ENCODE measurements at places on chromosomes 12 and 14.
A peak's percentile ranks its signal among the peaks of the same experiment; 100 is the strongest.

GRCh38 chr12:26106347-26106746 is 18.5 kb downstream of the BHLHE41 start:
- no peak for DNase-seq

DNA sequence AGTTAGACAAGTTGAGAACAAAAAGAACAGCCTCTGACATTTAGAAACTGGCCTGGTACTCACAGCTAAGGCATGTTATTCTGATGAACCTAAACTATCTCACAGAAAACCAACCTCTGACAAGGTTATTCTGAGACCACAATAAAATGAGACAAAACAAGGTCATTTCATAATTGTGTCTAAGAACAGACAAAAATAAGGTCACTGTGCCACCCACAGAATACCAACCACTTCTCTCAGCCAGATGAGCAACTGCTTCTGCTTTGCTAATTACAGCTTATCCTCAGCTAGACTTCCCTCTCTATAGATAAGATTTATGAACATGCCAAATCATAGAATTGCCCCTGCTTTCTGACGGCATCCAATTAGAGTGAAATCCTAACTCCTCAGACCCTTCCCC is 52.2 kb upstream of the CRACR2A start:
- no peak for DNase-seq

DNA sequence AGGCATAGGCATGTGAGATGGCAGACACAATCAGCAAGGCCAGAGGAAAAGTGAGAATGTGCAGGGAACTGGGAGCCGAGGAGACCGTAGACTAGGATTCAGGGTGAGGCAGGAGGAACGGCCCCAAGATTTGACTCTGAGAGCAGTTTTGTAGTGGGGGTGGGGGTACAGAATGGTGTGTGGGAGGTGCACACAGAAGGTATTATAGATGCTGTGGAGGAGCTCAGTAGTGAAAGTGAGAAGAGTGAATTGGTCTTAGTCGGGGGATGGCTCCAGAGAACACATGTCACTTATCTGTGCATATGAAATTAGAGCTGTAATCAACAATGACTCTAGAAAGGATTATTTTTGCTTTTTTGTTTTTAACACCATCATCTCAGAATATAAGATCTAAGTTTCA is 11.9 kb downstream of the ZNF664 start:
- no peak for DNase-seq

DNA sequence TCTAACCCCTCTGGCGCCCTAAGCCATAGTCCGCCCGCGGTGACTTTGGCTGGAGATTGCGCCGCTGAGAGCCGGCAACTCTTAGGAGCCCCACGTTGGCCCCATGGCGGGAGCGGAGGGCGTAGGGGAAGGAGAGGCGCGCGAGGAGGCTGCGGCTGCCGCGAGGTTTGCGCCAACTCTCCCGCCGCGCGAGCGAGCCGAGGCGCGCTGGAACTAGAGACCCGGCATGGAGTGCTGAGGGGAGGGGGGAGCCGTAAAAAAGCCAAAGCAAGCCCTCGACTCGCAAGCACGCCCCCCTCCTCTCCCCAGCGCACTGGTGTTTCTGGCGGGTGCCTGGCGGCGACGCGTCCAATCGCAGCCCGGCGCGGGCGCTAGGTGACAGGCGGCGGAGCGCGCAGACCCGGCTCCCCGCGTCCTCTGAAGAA is at the start of gene SYT10:
SYT10 (minus strand) TSS at position 233 of the 425 bp plus-strand sequence. CDS start 297 bp downstream, outside the sequence.
- DNase-seq = peak; percentile 78

DNA sequence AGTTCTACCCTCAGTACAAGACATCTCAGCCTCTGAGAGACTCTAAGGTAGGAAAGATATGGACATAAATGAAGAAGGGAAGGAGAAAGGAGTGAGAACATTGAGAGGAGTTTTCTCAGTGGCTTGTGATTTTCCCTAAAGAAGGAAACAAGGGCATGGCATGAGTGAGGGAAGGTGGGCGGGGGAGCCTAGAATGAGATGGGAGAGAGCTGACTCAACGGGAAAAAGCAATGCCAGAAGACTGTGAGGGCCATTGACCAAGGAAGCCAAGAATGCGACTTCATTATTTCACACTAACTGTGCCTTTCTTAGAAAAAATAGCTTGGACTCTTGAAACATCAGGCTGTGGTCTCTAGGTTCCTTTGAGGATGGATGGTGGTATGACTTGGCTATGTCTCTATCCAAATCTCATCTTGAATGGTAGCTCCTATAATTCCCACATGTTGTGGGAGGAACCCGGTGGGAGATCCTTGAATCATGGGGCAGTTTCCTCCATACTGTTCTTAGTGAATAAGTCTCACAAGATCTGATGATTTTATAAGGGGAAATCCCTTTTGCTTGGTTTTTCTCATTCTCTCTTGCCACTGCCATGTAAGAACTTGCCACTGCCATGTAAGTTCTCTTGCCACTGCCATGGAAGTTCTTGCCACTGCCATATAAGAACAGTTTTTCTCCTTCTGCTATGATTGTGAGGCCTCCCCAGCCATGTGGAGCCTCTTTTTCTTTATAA is 279.6 kb downstream of the NUAK1 start:
- no peak for DNase-seq

DNA sequence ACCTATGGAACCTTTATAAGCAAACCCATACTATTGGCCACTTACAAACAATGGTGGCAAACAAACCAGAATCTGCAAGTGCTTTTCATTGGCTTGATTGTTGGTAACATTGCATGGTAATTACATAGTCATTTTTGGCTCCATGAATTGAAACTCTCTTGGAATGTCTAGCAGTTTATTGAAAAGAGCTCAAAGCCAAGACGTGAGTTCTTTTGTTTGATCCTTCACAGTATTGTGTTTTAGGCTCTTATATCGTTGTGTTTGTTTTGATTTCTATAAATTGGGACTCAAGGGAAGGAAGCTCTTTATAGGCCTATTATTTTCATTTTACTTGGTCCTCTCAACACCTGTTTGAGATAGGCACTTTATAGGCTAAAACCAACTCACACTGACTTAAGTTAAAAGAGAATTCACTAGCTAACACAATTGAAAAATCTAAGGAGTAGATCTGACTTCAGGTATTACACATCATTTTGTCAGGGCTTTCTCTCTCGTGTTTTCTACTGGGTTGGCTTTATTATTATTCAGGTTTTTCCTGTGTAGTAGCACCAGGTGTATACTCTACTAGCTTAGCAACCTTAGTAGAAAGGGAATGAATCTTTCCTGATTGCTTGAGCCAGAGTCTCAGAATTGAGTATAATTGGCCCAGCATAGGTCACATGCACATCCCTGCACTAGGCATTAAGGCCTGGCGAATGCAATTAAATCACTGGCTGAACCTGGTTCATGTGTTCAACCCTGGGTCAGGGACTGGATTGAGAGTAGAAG is 341.4 kb downstream of the RAD51B start:
- DNase-seq = no peak

DNA sequence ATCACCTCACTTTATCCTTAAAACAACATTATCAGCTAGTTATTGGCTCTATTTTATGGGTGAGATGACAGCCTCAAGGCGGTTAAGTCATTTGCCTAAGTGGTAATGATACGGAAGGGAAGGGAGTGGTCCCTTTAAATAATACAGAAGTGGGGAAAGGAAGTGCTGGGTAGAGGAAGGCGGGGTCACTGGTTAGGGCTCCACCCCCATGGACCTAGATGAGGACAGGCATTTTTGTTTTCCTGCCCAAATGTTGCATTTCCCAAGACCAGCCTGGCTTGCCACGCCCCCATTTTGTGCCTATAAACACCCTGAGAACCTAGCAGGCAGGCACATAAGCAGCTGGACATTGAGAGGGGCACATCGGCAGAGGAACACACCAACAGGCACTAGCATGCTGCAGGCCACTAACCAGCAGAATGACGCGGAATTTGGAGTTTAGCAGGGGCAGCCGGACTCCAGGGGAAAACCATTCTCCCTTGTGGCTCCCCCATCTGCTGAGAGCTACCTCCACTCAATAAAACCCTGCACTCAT is 100.9 kb downstream of the EPS8 start:
- no peak for DNase-seq

DNA sequence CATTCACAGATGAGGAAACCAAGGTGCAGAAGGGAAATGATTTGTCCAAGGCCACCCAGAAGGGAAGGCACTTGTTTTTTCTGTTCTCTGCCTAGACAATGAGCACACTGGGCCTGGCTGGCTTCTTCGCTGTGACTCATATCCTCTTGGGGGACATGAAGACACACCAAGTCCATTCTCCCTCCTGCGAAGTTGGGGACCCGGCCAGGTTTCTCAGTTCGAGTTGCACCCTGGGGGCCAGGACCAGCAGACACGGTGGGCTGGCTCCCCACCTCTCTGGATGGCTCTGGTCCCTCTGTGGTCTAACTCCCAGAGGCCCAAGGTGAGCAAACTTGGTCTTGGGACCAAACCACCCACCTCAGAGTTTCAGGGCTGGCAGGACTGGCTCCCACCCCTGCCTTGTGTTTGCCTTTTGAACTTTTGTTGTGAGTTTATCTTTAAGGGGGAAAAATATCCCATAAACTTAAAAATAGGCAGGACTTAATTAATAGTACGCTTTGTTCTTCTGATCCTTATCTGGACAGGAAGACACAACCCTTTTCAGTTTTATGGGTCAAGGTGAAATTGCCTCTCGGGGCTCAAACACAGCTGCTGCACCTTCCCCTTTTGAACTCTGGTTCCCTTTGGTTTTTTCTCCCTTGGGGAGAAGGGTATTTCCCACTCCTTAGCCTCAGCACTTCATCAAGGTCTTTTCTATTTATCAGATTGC is 9.0 kb upstream of the MLEC start:
- no peak for DNase-seq

- peak; percentile 32 for DNase-seq
These were observed 262.1 kb downstream of the FBXL14 start for GRCh38 chr12:1332327-1332726.

- no peak for DNase-seq
These were observed 77.9 kb downstream of the ST8SIA1 start for GRCh38 chr12:22256605-22257004.

GRCh38 chr14:79443602-79444001 is 767.7 kb downstream of the DIO2 start:
- DNase-seq = no peak

DNA sequence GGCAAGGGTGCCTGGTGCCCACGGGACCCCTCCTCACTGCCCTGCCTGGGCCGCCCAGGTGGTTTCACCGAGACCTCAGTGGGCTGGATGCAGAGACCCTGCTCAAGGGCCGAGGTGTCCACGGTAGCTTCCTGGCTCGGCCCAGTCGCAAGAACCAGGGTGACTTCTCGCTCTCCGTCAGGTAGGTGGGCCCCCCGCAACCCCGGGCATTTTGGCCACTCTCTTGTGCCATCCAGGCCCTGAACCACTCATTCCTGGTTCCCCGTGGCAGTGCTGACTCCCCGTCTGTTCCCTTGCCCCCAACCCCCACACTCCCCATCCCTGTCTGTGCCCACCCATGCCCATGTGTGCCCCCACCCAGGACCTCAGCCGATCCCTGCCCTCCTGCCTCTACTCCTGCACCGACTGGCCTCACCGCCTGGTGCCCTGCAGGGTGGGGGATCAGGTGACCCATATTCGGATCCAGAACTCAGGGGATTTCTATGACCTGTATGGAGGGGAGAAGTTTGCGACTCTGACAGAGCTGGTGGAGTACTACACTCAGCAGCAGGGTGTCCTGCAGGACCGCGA is 480 bp downstream of the PTPN6 start:
- DNase-seq = no peak

- DNase-seq = peak; percentile 27
These were observed 169.0 kb downstream of the PRIMA1 start for GRCh38 chr14:93619176-93619793.

GRCh38 chr12:93165384-93165932 is 212.3 kb upstream of the NUDT4 start:
- DNase-seq = peak; percentile 12

- no peak for DNase-seq
These were observed 217.5 kb upstream of the PELI2 start for GRCh38 chr14:55900749-55901148.

DNA sequence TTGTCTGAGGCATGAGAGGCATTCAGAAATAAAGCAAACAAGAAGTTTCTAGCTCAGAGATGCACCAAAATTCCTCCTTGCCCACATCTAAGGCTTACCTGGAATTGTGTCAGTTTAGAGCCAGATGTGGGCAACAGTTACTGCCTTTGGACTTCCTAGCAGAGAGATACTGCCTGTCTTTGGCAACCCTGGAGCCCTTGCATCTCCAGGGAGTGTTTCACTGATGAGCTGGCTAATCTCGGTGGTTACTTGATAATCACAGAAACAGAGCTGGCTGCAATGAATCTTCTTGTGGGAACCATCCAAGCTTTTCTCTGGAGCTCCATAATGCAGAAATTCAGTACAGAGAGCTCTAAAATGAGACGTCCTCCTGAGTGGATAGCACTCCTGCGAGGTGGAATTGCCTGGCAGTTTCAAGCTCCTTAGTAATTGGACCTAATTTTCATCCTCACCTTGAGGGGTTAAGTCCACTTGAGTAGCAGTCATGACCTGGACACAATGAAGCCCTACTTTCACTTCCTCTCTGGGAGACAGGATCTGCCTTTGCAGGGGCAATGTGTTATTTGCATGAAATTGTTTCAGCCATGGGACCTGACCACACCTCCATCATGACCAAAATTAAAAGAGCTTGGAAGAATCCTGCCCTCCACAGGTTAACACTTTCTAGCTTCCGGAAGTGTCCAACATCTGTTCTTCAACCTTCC is 108.8 kb upstream of the ARHGAP5 start:
- DNase-seq = no peak

- DNase-seq = no peak
These were observed 20.7 kb downstream of the RBM19 start for GRCh38 chr12:113945174-113946173.

GRCh38 chr12:57552835-57553313 is 3.0 kb downstream of the KIF5A start:
- peak; percentile 25 for DNase-seq

DNA sequence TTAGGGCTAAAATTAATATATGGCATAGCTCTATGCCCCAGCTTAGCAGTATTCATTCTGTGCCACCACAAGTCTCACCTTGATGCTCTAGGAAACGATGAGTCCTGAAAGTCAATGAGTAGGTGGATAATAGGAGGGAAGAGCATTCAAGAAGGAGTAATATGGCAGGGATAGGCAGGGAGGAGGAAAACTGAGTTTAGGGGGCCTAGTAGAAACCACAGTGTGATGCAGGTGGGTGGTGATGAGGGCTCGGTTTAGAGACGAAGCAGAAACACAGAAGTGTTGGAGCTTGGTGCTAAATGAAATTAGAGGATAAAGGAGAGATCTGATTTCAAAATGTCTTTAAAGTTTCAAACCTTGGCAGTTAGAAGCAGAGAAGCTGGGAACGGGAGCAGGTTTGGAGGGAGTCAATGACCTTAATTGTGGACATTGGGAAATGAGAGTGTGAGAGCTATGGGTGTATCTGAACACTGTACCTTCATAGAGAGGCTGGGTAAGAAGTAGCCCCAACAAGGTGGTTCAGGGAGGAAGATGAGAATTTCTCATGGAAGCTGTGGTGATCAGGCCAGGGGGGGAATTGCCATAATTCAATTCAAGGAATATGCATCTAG is 144.7 kb upstream of the CPSF6 start:
- no peak for DNase-seq
